ENCODE measurements at places on chromosomes 2 and 18. TPM values are rescaled to one million over a fixed set of nuclear protein-coding genes. Genes with fewer than 3 reads are reported as not detected.

Gene SLC23A3
- total RNA-seq = 2.1 TPM

Gene DHRS9
- total RNA-seq = not detected

Gene CFC1
- total RNA-seq = not detected

Gene PAX3
- total RNA-seq = not detected

Gene MC2R
- total RNA-seq = not detected

Gene PSTPIP2
- total RNA-seq = 25.6 TPM

Gene PROKR1
- total RNA-seq = not detected

Gene SPATS2L
- 54.0 TPM for total RNA-seq

Gene FMNL2
- 1.2 TPM for total RNA-seq

Gene C2orf15
- total RNA-seq = 0.34 TPM

Gene CTAGE1
- not detected for total RNA-seq

Gene RNF152
- total RNA-seq = 0.05 TPM

Gene OSBPL1A
- 0.68 TPM for total RNA-seq

Gene PLB1
- 2.0 TPM for total RNA-seq

Gene SLC16A14
- 1.5 TPM for total RNA-seq

Gene CCDC74B
- total RNA-seq = 0.82 TPM

Gene DPP10
- not detected for total RNA-seq

Gene TMEFF2
- total RNA-seq = not detected

Gene NXPH2
- not detected for total RNA-seq

Gene CIB4
- not detected for total RNA-seq

Gene CPO
- not detected for total RNA-seq

Gene LYPD1
- total RNA-seq = not detected

Gene CELF4
- not detected for total RNA-seq

Gene NEB
- total RNA-seq = 0.64 TPM

Gene CARF
- 8.0 TPM for total RNA-seq

Gene GNAL
- total RNA-seq = 0.41 TPM

Gene REG3G
- total RNA-seq = not detected

Gene PAIP2B
- total RNA-seq = 0.89 TPM

Gene KCNK3
- total RNA-seq = not detected

Gene SUPT7L
- total RNA-seq = 34.5 TPM

Gene ASIC4
- total RNA-seq = 0.16 TPM

Gene REEP1
- 0.45 TPM for total RNA-seq

Gene MOGAT1
- not detected for total RNA-seq

Gene DCDC2C
- not detected for total RNA-seq

Gene OSR1
- total RNA-seq = not detected

Gene CAPN14
- 0.20 TPM for total RNA-seq

Gene ANKRD30BL
- total RNA-seq = not detected

Gene GFPT1
- total RNA-seq = 38.9 TPM

Gene B4GALT6
- total RNA-seq = 2.1 TPM

Gene LIMS3
- 0.66 TPM for total RNA-seq

Gene WDR35
- total RNA-seq = 3.6 TPM

Gene LRATD1
- total RNA-seq = not detected

Gene OTOS
- not detected for total RNA-seq

Gene KCNE4
- not detected for total RNA-seq

Gene TRIM43
- 0.59 TPM for total RNA-seq

Gene MAP2
- 0.05 TPM for total RNA-seq

Gene SPP2
- not detected for total RNA-seq

Gene CHRNG
- not detected for total RNA-seq

Gene HOXD12
- not detected for total RNA-seq

Gene ST6GAL2
- total RNA-seq = not detected

Gene GALM
- 51.0 TPM for total RNA-seq

Gene MGAT4A
- total RNA-seq = 69.5 TPM

Gene STARD6
- not detected for total RNA-seq

Gene IFIH1
- 31.8 TPM for total RNA-seq

Gene RIT2
- total RNA-seq = not detected

Gene EHBP1
- 24.7 TPM for total RNA-seq

Gene NT5DC4
- not detected for total RNA-seq

Gene FAM136A
- total RNA-seq = 49.6 TPM

Gene ICA1L
- 6.2 TPM for total RNA-seq

Measured in T-helper 2 cell treated with Interferon-gamma antibody and Interleukin-4, amounts not matched to agents 100 ng/mL and 5 ng/mL, for 36 hours (primary cell).